ENCODE measurements at places on chromosomes 6 and 20.

DNA sequence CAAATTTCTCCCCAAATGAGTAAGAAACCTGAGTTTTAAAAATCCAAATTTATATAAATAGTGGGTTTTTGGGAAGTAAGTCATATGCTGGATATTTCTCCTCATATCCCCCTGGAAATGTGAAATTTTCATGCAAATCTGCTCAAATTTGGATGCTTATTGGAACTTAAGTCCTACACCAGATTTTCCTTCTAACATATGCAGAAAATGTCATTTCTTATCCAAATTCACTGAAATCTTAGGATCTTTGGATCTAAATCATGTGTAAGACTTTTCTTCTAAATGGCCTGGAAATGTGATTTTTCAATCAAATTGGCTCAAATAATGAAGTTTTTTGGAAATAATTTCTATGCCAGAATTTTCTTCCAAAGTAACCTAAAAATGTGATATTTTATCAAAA, 33.0 kb downstream of the ZNF133 start:
- no peak for DNase-seq

DNA sequence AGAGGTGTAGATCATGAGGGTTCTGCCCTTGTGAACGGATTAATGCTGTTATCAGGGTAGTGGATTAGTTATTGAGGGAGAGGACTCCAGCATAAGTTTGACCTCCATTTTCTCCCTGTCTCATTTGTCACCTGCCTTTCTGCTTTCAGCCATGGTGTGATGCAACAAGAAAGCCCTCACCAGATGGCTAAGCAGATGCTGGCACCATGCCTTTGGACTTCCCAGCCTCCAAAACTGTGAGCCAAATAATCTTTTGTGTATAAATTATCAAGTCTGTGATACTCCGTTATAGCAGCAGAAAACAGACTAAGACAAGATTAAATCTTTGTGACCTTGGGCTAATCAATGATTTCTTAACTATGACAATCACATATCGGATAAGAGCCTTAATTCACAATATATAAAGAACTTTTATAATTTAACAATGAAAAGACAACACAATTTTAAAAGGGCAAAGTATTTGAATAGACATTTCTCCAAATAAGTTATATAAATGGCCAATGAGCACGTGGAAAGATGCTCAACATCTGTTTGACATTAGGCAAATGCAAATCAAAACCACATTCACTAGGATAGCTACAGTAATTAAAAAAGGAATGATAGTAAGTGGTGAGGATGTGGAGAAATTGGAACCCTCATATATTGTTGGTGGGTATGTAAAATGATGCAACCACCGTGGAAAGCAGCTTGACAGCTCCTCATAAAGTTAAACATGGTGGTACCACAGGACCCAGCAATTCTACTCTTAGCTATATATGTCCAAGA, 45.3 kb upstream of the IFNGR1 start:
- no peak for DNase-seq

GRCh38 chr20:61938839-61939690, 126.6 kb downstream of the TAF4 start:
- DNase-seq = no peak

- no peak for DNase-seq
These were observed 44.6 kb downstream of the TSBP1 start for GRCh38 chr6:32327103-32327502.

GRCh38 chr20:48789781-48790472, 37.9 kb downstream of the PREX1 start:
- DNase-seq = no peak
